ENCODE measurements at places on chromosomes 2 and 18.

DNA sequence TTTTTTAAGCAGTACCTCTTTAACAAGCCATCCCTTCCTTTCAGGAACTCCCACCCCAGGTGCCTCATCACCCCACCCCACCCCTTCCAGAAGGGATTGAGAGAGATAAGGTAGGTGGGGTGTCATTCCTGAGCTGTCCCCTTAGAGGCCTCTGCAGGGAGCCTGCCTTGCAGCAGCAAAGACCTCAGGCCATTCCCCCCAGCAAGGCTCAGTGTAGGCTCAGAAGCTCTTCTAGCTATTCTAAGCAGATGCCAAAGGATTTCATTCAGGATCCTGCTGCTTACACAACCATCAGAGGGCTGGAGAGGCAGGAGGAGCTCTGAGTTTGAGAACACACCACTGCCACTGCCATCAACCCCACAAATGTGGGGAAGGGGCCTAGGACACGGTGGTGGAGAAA, 5.8 kb upstream of the FIGLA start:
- no peak for DNase-seq

DNA sequence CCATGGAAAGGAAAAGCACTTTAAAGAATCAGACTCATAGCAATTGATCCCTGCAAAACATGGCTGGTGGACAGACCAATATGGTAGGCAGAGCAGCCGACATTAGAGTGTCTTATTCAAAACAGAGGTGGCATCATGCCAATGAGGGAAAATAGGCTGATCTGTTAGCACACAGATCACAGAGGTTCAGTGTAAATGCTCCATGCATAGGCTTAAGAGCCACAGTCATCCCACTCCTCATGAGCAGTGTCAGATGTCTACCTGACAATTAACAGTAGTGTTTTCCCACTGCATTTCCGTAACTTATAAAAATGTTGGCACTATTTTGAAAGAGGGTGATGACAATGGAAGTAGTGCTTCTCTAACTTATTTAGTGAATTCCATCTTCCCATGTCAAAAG, 86.7 kb downstream of the SPATS2L start:
- DNase-seq, result no peak

- DNase-seq, result no peak
Measured at GRCh38 chr2:10217489-10218435, 84.9 kb upstream of the HPCAL1 start.

DNA sequence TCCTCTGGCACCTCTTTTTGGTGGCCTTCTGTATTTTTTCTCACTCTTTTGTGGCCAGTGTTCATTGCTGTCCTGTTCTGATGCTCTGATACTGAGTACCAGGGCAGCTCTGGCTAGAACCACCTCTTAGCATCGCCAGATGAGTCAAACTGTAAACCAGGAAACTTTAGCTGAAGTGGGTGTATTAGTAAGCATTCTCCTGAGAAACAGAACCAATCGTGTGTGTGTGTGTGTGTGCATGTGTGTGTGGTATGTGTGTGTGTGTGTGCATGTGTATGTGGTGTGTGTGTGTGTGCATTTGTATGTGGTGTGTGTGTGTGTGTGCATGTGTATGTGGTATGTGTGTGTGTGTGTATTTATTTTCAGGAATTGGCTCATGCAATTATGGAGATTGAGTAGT, 166.3 kb upstream of the SKOR2 start:
- no peak for DNase-seq
